ENCODE measurements at places on chromosomes 4 and X.

- DNase-seq = no peak
Measured at GRCh38 chrX:27549688-27550087, 40.5 kb upstream of the DCAF8L2 start.

- no peak for DNase-seq
Measured at GRCh38 chrX:132393992-132394391, 94.8 kb downstream of the MBNL3 start.

- DNase-seq = no peak
Measured at GRCh38 chr4:8136529-8136928, 22.1 kb downstream of the ABLIM2 start.

GRCh38 chr4:189787216-189788031, 153.2 kb upstream of the FRG1 start:
- DNase-seq = no peak

GRCh38 chr4:72631296-72631695, 62.3 kb upstream of the ADAMTS3 start:
- no peak for DNase-seq

- peak; percentile 24 for DNase-seq
Measured at GRCh38 chr4:170853422-170854021, 763.8 kb upstream of the AADAT start.

GRCh38 chrX:56727531-56727930, 1.5 kb upstream of the NBDY start:
- no peak for DNase-seq

DNA sequence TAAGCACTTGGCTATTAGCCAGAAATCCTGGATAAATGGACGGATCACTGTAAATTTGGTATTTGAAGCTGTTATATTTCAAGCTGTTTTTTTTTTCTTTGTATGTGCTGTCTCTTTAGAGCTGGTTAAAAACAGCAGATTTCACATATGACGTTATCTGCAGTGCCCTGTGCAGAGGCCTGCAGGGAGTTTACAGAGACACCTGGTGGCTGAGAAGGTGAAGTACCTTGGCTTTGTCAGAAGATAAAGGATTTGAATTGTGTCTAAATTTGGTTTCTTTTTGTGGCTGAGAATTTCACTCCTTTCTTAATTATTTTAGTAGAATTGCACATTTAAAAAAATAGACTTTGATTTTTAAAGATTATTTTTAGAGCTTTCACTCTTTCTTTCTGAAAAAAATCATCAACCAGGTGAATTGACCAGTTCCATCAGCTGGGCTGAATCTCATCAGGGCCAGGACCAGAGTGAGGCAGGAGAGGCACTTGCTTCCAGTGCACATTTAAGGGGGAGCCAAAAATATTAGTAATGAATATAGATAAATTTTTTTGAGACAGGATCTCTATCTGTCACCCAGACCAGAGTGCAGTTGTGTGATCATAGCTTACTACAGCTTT, 9.6 kb upstream of the CHRNA9 start:
- peak; percentile 79 for DNase-seq

- no peak for DNase-seq
Measured at GRCh38 chrX:119194621-119195020, 41.5 kb upstream of the PGRMC1 start.

GRCh38 chrX:7294483-7294882, 146.5 kb upstream of the PUDP start:
- no peak for DNase-seq

DNA sequence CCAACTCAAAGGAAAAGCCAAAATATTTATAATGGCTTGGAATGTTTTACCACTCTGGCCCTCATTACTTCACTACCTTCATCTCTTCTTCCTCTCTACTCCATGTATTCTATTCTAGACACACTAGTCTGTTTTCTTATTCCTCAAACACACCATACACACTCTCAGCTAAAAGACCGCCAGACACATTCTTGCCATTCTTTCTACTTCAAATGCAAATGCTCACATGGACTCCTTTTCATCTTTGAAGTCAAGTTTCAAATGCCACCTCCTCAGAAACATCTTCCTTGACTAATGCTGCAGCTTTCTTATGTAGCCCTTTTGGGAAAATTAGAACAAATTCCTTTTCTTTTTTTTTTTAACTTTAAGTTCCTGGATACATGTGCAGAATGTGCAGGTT, 412.9 kb upstream of the FMR1 start:
- DNase-seq = no peak

DNA sequence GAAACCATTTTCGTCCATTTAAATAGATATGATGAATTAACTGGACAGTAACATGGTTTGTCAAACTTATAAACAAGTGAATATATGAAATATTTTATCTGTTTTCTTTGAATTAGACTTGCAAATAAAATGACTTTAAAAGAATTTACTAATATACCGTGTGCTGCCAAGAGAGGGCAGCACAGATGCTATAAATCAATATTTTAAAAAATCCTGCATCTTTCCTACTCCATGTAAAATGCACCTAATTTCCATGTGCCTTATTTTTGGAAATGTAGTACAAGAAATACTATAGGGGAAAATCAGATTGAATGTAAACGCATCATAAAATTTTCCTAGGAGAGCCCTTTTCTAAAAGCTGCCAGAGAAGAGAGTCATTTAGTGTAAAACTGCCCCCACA, 62.2 kb downstream of the PRKX start:
- DNase-seq = no peak

DNA sequence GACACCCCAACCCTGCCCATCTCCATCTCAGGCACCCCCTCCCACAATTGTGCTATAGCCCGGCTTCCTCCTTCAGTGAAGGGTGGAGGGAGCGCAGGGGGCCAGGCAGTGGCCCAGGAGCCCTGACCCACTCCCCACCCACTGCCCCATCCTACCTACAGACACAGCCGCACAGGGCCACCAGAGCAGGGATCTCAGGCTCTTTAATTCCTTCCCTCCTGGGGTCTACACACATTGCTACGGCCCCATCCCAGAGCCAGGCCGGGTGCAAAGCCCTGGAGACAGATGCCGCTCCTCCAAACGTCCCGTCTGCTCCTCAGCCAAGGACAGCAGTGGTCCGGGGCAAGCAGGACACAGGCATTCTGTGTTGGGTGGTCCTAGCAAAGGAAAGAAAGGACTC, 12.8 kb upstream of the DUSP9 start:
- no peak for DNase-seq
